ENCODE measurements at places on chromosomes 1 and 21. TPM values are rescaled to one million over a fixed set of nuclear protein-coding genes. Genes with fewer than 3 reads are reported as not detected.

ERG gene
- 98.8 TPM for total RNA-seq

EXO5 gene
- total RNA-seq, result 11.9 TPM

DNAJC6 gene
- 11.9 TPM for total RNA-seq

CENPF gene
- total RNA-seq, result 22.3 TPM

KAZN gene
- total RNA-seq, result 2.3 TPM

ANKRD35 gene
- 0.17 TPM for total RNA-seq

TMEM269 gene
- not detected for total RNA-seq

ZMYND12 gene
- total RNA-seq, result 0.47 TPM

Measured in dermis blood vessel endothelial cell (primary cell).